T-cell (primary cell): ENCODE measurements at places on chromosomes 7 and 10. TPM values are rescaled to one million over a fixed set of nuclear protein-coding genes. Genes with fewer than 3 reads are reported as not detected.

DNA sequence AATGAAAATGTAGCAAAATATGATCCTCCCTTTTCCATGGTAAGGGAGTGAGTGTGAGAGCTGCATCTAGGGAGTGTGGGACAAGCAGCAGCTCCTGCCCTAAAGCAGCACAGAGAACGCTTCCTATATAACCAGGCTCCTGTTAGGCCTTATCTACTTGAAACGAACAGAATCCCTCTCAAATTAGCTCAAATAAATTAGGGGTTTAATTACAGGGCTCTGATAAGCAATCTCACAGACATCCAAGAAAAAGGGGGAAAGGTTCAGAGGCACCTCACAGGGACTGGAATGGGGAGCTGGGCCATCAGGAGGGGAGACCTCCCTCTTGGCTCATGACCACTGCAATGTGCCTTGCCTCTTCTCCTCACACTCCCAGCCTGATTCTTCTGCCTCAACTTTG, 57.9 kb downstream of the PLPP4 start:
- DNase-seq, result no peak
- H3K4me3 ChIP-seq, result no peak overlapping the region
- H3K27ac ChIP-seq, result no peak overlapping the region
- H3K36me3 ChIP-seq, result no peaks in the 10 kb centered on the region
- no peaks in the 10 kb centered on the region for H3K4me1 ChIP-seq

DNA sequence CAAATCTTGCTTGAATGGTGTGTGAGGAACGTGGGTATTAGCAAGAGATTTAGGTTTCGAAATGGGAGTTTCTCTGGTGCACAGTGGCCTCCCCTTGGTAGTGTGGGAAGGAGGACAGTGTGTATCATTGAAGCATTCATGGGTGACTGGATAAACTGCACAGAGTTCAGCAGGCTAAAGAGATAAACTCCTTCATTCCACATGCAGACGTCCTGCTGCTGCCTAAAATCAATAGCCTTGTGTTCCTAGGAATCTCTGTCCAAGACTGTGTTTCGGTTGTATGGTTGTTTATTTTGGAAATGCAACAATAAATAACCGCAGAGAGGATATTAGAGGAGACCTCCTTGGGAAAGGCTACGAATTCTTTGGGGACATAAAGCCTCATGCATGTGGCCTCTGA, 100.9 kb upstream of the FAM171A1 start:
- no peaks in the 10 kb centered on the region for H3K36me3 ChIP-seq
- H3K4me3 ChIP-seq, result no peak overlapping the region
- H3K27ac ChIP-seq, result no peak overlapping the region

- DNase-seq, result no peak
- no peaks in the 10 kb centered on the region for H3K36me3 ChIP-seq
- H3K27me3 ChIP-seq, result no peaks in the 10 kb centered on the region
- H3K4me1 ChIP-seq, result peaks cover 13% of the 10 kb centered on the region
- no peak overlapping the region for H3K4me3 ChIP-seq
Measured at GRCh38 chr10:27564398-27564797, 60.3 kb downstream of the RAB18 start.

DNA sequence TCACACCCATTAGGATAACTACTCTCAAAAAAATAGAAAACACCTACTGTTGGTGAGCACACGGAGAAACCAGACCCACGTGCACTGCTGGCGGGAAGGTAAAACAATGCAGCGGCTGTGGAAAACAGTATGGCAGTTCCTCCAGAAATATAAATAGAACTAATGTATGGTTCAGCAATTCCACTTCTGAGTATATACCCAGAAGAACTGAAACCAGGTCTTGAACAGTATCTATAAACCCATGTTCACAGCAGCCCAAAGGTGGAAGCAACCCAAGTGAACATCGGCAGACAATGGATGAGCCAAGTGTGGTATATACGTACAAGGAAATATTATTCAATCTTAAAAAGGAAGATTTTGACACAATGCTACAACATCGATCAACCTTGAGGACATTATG, 164.7 kb downstream of the ZMYND11 start:
- no peak overlapping the region for H3K27ac ChIP-seq
- H3K4me1 ChIP-seq, result no peaks in the 10 kb centered on the region
- no peak overlapping the region for H3K4me3 ChIP-seq
- no peaks in the 10 kb centered on the region for H3K27me3 ChIP-seq
- H3K36me3 ChIP-seq, result no peaks in the 10 kb centered on the region
- DNase-seq, result no peak

- H3K27me3 ChIP-seq, result no peaks in the 10 kb centered on the region
- no peak overlapping the region for H3K27ac ChIP-seq
- no peaks in the 10 kb centered on the region for H3K4me1 ChIP-seq
- H3K4me3 ChIP-seq, result no peak overlapping the region
Measured at GRCh38 chr10:61140765-61141392, 196.9 kb upstream of the RHOBTB1 start.

- no peaks in the 10 kb centered on the region for H3K4me1 ChIP-seq
- H3K4me3 ChIP-seq, result no peak overlapping the region
- no peak overlapping the region for H3K27ac ChIP-seq
- no peak for DNase-seq
- H3K27me3 ChIP-seq, result no peaks in the 10 kb centered on the region
Measured at GRCh38 chr10:98378722-98379121, 36.3 kb downstream of the PYROXD2 start.

- H3K27ac ChIP-seq, result no peak overlapping the region
- peaks cover 9% of the 10 kb centered on the region for H3K4me1 ChIP-seq
- H3K36me3 ChIP-seq, result peaks cover 7% of the 10 kb centered on the region
- H3K4me3 ChIP-seq, result no peak overlapping the region
- no peak for DNase-seq
Measured at GRCh38 chr10:7243873-7244272, 167.0 kb downstream of the SFMBT2 start.

- no peaks in the 10 kb centered on the region for H3K36me3 ChIP-seq
- H3K4me3 ChIP-seq, result no peak overlapping the region
- H3K27me3 ChIP-seq, result no peaks in the 10 kb centered on the region
- no peaks in the 10 kb centered on the region for H3K4me1 ChIP-seq
- no peak for DNase-seq
Measured at GRCh38 chr7:31007634-31008033, 43.9 kb downstream of the GHRHR start.

GRCh38 chr7:29945259-29945809, 44.3 kb downstream of the SCRN1 start:
- H3K4me3 ChIP-seq, result no peak overlapping the region
- H3K36me3 ChIP-seq, result no peaks in the 10 kb centered on the region
- DNase-seq, result no peak

DNA sequence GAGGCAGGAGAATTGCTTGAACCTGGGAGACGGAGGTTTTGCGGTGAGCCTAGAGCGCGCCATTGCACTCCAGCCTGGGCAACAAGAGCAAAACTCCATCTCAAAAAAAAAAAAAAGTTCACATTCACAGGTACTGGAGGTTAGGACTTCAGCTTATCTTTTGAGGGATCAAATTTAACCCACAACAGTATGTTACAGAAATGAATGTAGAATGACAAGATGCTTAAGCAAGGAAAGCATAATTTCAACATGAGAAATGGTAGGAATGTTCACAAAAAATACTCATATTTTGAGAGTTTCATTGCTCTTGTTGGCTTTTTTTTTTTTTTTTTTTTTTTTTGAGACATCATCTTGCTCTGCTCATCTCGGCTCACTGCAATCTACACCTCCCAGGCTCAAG, 1.9 kb upstream of the HERC4 start:
- H3K4me1 ChIP-seq, result peaks cover 24% of the 10 kb centered on the region
- H3K27ac ChIP-seq, result no peak overlapping the region
- no peak overlapping the region for H3K4me3 ChIP-seq
- H3K27me3 ChIP-seq, result peaks cover 8% of the 10 kb centered on the region
- H3K36me3 ChIP-seq, result no peaks in the 10 kb centered on the region
- no peak for DNase-seq

ODAD2 gene
- not detected for total RNA-seq

GRCh38 chr10:125130916-125131315, 29.4 kb downstream of the CTBP2 start:
- no peak overlapping the region for H3K4me3 ChIP-seq
- H3K4me1 ChIP-seq, result no peaks in the 10 kb centered on the region
- DNase-seq, result no peak

SLC13A1 gene
- total RNA-seq, result not detected

- no peaks in the 10 kb centered on the region for H3K27me3 ChIP-seq
- no peak for DNase-seq
- no peak overlapping the region for H3K27ac ChIP-seq
- H3K4me3 ChIP-seq, result no peak overlapping the region
- H3K4me1 ChIP-seq, result no peaks in the 10 kb centered on the region
Measured at GRCh38 chr7:37054624-37055241, 330.4 kb upstream of the AOAH start.

NKX2-3 gene
- total RNA-seq, result not detected

GRCh38 chr7:291373-292092, 1.6 kb downstream of the FOXL3 start:
- no peak overlapping the region for H3K27ac ChIP-seq
- no peak for DNase-seq
- no peaks in the 10 kb centered on the region for H3K36me3 ChIP-seq
- H3K27me3 ChIP-seq, result peaks cover 5% of the 10 kb centered on the region
- H3K4me1 ChIP-seq, result no peaks in the 10 kb centered on the region
- H3K4me3 ChIP-seq, result no peak overlapping the region

GBX1 gene
- total RNA-seq, result not detected

- no peaks in the 10 kb centered on the region for H3K36me3 ChIP-seq
- no peak for DNase-seq
- no peak overlapping the region for H3K4me3 ChIP-seq
- H3K27ac ChIP-seq, result no peak overlapping the region
- H3K27me3 ChIP-seq, result no peaks in the 10 kb centered on the region
Measured at GRCh38 chr7:7695111-7695817, 23.1 kb downstream of the RPA3 start.

SCIN gene
- total RNA-seq, result not detected
